ENCODE measurements at places on chromosomes 13 and 19. TPM values are rescaled to one million over a fixed set of nuclear protein-coding genes. Genes with fewer than 3 reads are reported as not detected.

DNA sequence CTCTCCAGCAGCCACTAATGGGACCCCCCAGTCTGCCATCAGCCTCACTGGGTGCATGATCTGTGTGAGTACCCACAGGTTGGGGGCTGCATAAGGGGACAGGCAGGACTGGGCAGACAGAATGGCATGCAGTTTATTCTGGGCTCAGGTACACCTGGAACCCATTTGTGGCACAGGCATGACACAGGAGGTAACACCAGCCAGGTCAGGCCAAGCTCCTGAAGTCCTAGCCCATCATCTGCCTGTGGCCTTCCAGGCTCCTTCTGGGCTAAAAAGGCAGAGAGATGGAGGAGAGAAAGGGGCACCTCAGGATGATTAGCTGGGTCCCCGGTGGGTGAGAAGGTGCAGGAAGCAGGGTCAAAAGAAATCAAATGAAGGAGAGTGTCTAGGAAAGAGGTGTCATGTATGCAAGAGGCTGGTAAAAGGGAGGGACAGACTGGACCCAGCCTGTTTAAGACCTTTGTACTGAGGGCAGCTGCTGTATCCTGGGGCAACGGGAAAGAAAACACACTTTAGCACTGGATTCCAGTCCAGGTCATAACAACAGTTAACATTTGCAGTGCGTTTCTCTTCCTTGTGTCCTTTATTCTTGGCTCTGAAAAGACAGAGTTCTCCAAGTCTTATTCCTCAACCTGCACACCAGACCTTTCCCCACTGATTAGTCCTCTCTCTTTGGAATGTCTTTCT lies 20.2 kb upstream of the DGKH start:
- DNase-seq: no peak

GRCh38 chr19:32200312-32201038 lies 144.9 kb upstream of the ZNF507 start:
- DNase-seq: no peak

GRCh38 chr19:19461671-19462622 lies 53.4 kb downstream of the TSSK6 start:
- no peak for DNase-seq

DNA sequence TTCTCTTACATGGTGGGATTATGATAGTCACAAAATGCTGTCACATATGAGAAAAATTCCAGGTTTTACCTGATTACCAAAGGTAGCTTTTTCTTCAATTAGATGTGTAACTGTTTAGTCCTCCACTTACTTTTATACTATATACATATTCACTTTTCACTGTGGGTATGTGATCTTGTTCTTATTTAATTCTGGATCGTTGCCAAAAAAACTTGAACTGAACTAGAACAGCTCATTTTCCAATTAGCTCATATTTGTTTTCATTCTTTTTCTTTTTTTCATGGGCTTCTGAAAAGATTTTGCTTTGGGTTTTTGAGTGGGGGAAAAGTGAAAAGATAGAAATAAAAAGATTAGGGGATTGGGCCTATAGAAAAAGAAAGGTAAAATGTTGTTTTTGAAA lies 291.9 kb downstream of the NDFIP2 start:
- no peak for DNase-seq

DNA sequence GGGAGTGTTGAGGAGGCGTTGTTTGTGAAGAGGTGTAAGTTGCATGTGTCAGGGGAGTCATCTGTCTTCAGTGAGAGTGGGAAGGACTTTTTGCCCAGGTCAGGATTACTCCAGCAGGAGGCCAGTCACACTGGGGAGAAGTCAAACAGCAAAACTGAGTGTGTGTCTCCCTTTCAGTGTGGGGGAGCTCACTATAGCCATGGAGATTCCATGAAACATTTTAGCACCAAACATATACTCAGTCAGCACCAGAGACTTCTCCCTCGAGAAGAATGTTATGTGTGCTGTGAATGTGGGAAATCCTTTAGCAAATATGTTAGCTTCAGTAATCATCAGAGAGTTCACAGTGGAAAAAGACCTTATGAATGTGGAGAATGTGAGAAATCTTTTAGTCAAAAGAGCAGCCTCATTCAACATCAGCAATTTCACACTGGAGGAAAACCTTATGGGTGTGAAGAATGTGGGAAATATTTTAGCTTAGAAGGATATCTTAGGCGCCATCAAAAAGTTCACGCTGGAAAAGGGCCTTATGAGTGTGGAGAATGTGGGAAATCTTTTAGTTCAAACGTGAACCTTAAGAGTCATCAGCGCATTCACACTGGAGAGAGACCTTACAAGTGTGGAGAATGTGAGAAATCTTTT lies 8.4 kb upstream of the ZNF587 start:
- no peak for DNase-seq

DNA sequence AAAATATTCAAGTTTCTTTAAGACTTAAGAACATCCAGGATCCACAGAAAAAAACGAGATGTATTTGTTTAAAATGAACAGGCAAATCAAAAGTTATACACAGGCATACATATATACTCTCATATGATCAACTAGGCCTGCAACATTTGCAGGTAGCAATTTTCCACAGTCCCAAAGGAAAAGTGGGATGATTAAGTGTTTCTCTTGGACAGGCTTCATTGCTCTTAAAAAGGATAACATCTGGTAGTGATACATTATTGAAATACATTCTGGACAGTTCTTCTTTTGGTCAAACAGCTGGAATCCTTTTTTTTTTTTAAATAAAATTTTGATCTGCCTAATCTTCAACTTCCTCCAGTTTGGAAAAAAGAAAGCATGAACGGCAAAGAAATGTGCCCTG lies 114.8 kb upstream of the TDRD3 start:
- no peak for DNase-seq

DNA sequence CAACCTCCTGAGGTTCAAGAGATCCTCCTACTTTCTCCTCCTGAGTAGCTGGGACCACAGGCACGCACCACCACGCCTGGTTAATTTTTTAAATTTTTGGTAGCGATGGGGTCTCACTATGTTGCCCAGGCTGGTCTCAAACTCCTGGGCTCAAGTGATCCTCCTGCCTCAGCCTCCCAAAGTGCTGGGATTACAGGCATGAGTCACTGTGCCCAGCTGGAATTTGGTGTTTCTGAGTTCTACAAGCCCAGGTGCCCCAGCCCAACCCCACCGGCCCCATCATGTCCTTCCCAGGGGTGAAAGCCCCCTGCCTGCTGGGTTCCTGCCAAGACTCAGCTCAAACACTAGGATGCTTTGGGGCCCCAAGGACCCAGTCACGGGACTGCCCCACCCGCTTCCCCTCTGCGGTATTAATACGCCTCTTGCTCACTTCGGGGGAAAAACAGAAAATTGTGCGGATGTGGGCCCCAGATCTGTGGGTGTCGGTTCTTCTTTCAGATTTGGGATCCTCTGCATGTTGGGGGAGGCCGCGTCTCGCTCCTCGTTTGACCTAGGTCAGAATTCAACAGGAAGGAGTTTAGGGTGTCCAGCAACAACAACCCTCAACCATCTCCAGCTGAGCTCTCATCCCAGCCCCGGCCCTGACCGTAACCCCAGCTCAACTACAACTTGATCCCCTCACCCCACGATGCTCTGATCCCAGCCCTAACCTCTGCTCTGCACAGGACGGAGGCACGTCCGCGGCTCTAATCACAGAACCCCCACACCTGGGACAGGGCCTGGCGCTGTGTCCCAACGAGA lies 3.7 kb upstream of the FCER2 start:
- peak; percentile 69 for DNase-seq

DNA sequence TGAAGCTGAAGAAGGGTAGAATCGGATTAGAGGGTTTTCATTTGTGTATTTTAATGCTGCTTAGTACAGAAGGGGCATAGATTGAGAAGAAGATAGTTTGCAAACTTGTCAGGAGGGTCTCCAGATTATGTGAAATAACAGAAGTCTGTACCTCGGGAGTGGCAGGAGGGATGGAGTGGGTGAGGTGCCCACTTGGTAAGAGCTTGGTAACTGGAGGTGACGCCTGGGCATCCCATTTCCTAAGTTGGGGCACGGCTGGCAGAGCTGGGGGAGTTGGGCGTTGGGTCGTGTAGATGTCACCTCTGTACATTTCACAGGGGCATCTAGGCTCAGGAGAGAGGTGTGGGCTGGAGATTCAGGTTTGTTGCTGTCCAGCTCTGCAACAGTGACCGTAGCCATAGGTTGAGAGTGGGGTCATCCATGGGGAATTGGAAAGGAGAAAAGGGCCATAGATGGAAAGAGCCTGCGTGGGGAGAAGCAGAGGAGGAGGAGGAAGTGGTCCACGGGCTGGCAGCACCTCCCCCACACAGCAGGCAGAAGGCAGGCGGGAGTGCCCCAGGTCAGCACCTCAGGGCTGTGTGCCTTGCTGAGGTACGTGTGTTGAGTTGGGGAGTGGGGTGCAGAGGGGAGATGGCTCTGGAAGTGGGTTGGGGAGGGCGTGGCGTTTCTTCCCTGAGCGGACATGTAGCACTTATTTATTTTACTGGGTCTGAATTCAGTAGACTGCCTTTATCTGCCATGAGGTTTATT lies 31.2 kb downstream of the MPHOSPH8 start:
- no peak for DNase-seq

- no peak for DNase-seq
Observed at GRCh38 chr19:5838353-5839064, 993 bp downstream of the FUT6 start.

- DNase-seq: no peak
Observed at GRCh38 chr13:43880926-43881325, 1.2 kb downstream of the LACC1 start.

DNA sequence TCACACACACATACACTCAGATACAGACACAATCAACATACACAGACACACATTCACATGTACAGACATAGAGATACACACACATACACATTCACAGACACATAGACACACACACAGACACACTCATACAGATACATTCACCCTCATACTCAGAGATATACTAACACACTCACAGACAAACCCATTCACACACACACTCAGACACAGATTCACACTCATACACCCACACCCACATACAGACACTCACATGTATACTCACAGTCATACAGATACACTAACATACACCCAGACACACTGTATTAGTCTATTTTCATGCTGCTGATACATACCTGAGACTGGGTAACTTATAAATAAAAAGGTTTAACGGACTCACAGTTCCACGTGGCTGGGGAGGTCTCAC lies 30.8 kb downstream of the GJA3 start:
- no peak for DNase-seq

GRCh38 chr13:48535766-48536165 lies 2.9 kb upstream of the RCBTB2 start:
- DNase-seq: no peak

DNA sequence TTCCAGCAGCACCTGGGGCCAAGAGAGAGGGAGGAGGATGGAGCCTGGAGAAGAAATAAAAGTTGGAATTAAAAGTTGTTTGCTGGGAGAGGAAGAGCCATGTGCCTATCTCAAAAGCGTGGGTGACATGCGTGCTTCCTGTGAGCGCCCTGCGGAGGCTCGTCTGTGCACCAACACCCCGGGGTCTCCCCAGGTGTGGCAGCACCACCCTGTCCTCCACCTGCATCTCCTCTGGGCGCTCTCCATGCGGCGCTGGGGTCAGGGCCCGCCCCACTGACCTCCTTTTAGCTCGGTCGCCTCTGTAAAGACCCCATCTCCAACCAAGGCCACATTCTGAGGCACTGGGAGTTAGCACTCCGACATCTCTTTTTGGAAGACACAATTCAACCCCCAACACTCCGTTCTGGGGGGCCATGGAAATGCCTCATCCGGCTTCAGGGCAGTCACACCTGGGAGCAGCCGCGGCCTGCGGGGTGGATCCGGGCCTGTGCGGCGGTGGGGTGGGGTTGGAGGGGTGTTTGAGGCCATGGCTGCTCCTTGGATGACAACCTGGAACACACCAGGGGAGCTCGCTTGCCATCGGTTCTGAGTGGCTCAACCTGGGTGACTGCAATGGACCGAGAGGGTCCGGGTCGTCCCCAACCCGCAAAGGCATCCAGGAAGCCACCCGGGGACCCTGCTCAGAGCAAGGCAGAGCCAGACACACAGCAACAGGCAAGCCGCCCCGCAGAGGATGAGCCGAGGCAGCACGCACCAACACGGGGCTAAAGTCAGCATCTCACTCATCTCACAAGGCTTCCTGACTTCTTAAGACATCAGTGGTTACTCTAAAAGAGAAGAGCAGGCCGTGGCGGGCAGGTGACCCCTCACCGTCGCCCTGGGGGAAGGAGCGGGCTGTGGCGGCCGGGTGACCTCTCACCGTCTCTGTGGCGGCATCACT lies 79.4 kb upstream of the MCF2L start:
- DNase-seq: no peak

DNA sequence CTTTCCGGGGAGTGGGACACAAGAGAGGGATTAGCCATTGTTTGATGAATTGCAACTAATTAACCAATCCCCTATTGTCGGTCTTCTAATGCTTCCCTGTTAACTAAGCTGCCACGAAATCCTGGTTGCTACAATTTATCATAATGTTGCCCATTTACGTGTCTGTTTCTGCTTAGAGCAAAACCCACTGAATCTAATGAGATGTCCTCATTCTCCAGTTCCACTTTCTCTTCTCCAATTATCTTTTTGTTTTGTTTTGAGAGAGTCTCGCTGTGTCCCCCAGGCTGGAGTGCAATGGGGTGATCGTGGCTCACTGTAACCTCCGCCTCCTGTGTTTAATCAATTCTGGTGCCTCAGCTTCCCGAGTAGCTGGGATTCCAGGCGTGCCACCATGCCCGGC lies 5.2 kb upstream of the DPP9 start:
- DNase-seq: no peak

TEX101 gene
- total RNA-seq: not detected

BEST2 gene
- total RNA-seq: not detected

SOX1 gene
- total RNA-seq: not detected

USE1 gene
- total RNA-seq: 23.1 TPM

RUBCNL gene
- 0.69 TPM for total RNA-seq
